ENCODE measurements at places on chromosomes 16 and 17.

DNA sequence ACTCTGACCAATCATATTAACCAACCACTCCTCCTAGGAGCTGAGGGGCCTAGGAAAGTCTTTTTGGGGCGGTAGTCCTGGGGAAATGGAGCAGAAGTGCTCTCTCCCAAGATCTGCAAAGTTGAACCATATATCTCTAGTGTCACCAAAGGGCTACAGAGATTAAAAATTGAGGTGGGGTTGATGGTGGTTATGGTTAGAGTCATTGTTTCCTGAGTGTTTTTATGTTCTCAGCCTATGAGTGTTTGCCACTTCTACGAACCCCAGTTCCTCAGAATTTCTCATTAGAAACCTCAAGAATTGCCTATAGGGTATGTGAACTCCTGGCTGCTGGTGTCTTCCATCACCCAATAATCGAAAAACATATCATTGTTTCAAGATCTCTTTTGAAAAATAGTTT lies 217.8 kb downstream of the CDRT15L2 start:
- DNase-seq: no peak

DNA sequence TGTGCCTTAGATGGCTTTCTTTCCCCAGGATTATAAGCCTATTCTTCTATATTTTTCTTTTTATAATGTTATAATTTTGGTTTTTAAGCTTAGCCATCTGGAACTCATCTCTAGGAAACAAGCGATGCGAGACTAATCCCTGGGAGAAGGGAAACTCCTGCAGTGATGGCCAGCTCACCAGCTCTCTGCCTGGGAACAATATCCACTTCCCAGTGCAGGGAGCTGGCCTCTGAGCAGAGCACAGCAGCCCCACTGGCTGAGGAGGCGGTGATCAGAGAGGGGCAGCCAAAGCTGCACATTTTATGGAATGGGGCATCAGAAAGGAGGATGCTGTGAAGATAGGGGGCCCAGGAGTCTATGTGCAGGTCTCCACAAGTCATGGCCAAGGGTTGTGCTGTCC lies 183.3 kb downstream of the LGALS9B start:
- DNase-seq: no peak

GRCh38 chr17:49223517-49224197 lies 6.9 kb downstream of the PHOSPHO1 start:
- no peak for DNase-seq

- no peak for DNase-seq
Measured at GRCh38 chr17:59355702-59356325, 24.4 kb downstream of the YPEL2 start.

GRCh38 chr16:31025339-31025738 lies 8.0 kb upstream of the STX4 start:
- DNase-seq: no peak

DNA sequence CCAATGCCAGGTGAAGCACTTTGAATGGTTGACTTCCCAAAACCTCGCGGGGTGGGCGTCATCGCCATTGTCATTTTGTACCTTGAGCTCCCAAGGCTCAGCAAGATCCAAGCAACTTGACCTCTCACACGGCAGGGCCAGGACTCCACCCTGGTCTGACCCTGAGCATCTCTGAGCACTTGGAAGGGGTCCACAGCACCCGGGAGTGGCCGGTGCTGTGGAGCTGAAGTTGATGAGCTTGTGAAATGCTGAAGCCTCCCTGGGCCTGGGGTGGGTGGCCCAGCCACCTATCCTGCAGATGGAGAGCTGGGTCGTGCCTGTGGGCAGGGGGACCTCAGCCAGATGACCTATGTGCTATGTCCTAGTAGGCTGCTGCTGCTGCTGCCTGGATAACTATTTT lies 283.3 kb upstream of the FOXF1 start:
- no peak for DNase-seq

GRCh38 chr17:49038138-49038537 lies 41.0 kb downstream of the IGF2BP1 start:
- no peak for DNase-seq

DNA sequence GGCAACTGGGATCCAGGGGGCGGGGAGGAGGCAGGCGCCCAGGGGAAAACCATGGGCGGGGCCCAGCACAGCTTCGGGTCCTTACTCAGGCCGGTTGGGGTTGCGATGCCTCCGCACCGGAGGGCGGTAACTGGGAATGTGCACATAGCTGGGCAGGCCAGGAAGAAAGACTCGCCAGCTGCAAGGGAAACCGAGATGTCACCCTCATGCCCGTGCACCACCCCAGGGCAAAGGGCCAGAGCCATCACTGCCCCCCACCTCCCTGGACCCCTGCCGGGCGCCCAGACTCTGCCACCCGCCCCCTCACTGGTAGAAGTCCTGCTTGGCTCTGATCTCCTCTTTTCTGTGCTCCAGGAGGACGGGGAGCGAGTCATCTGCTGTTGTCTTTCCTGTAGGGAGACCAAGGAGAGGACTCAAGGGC lies 6.7 kb downstream of the ALOX12B start:
- no peak for DNase-seq

- no peak for DNase-seq
Measured at GRCh38 chr16:89114159-89114981, 20.7 kb downstream of the ACSF3 start.

DNA sequence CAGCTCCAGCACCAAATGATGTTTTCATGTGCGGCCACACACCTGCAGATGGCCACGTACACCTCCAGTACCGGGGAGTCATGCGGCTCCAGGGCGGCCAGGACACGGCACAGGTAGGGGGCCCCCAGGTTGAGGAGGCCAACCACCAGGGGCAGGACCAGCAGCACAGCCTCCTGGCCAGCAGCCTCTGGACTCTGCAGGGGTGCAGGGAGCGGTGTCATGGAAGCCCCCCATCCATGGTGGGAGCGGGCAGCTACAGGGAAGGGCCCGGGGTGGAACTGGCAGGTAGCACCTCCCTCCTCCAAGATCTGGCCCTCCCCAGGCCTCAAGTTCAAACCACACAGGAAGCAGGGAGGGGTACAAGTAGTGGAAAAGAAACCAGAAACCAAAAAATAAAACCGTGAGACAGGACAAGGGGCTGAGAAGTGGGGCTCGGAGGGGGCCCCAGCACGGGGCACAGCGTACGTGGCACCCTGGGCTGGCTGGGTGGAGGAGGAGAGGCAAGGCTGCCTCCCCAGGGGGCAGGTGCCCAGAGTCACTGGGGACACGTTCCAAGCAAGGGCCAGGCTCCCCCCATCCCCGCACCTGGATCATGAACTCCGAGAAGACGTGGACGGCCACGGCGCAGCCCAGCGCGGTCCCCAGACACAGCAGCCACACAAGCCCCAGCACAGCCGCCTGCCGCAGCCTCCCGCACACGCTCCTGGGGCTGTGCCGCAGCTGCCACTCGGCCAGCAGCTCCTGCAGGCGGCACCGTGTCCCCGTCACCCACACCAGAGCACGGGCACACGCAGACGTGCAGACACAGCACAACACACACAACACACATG lies 7.4 kb downstream of the TMC6 start:
- no peak for DNase-seq

- no peak for DNase-seq
Measured at GRCh38 chr17:78095035-78095434, 33.5 kb downstream of the TMC6 start.

DNA sequence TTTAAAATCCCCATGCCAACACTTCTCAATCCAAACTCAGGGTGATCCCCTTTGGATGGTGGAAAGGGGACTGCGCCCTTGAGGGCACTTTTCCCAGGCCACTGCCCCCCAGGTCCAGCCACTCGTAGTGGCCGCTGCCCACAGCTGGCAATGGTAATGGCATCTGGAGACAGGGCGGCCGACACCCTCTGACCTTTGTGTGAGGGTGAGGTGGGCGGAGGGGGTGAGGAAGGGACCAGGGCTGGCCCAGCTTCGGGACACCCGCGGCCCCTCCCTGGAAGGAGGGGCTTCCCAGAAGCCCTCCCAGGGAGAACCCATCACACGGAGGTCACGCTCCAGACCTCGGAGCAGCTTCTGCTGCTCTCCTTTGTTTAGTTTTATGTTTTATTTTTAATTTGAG lies 289.7 kb downstream of the FOXL1 start:
- no peak for DNase-seq

DNA sequence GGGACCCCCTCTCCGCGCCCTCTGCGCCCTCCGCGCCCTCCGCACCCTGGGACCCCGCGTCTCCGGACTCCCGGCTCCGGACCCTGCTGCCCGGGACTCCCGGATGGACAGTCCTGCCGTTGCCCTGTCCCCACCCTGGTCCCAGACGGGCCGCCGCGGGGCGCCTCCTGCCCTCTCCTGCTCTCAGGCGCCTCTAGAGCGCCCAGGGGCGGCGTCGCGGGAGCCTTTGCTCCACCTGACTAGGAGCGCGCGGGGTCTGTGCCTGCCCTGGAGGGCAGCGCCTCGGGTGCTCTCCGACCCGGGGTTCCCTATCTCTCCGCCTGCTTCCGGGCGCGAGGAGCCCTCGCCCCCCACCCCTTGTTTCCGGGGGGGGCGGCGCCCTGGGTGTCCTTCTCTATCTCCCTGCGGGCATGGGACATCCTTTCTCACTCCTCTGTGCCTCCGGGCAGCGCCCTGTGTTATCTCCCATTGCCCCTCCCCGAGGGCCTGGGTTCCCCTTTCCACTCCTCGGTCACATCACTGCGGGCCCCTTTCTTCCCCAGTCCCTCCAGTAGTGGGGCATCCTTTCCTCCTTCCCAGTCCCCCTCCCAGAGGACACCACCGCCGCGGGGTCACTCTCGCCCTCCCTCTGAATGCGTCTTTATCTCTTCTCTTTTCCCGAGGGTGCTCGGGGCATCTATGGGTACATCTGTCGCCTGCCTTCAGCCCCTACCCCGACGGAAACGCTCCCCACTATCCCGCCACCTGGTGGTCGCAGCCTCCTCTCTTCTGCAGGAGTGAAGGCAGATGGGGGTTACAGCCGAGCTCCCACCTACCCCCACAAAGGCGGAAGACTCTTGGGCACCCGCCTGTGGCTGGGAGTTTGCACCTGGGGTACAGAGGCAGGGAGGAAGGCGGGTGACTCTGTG lies 875 bp downstream of the PRKCB start:
- no peak for DNase-seq

GRCh38 chr16:53773150-53773846 lies 69.3 kb downstream of the FTO start:
- DNase-seq: peak; percentile 67

DNA sequence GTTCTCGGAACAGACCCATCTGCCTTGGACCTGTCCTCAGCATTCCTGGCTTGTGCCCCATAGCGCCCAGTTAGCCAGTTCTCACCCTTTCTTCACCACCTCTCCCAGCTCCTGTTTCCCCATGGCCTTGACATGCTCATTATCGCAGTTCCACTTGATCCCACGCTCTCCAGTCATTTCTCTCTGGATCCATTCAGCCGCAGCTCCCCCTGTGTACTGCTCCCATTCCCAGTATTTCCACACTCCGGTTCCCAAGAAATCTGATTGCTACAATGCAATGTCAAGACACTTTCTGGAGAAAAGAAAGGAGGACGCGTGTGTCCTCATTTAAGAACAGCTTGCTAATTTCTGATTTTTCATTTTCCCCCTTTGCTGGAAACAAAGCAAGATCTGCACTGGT lies 55.4 kb downstream of the TMEM186 start:
- no peak for DNase-seq
